ENCODE measurements at places on chromosomes 2 and 18.

GRCh38 chr18:76859474-76860339, 37.4 kb downstream of the ZNF236 start:
- DNase-seq = no peak

DNA sequence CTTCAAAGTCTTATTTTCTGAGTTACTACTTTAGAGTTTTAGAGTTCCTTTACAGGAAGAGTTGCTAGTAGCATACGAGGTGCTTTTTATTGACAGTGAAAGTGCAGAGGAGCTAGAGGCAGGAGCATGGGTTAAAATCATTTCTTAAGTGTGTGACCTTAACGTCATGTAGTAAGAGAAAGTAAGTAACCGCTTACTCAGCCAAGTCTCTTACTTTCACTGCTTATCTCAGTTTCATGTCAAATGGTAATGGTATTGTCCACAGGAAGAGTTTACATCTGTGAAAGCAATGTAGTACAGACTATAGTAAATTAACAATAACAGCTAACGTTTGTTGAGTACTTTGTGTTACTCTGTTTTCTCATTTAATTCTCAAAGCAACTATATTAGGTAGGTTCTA, 12.6 kb downstream of the NDUFAF7 start:
- DNase-seq = no peak

DNA sequence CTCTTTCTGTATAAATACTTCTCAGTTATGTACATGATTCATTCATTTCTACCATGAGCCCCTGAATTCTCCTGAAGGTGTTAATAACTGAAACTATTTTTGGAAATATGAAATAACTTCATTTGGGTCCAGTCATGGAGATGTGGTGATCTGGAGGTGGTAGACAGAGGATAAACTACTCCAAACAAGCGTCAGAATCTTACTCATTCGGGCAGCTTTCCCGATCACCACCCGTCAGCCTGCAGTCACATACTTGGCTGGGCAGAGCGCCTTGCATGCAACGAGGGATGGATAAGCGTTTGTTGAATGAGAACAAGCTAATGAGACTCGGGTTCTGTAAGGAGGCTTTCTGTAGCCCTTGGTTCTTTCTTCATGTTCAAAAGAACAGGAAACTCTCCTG, 222.7 kb downstream of the CD226 start:
- DNase-seq = no peak

- DNase-seq = no peak
These were observed 565.7 kb downstream of the SLC4A3 start for GRCh38 chr2:220192994-220193753.

DNA sequence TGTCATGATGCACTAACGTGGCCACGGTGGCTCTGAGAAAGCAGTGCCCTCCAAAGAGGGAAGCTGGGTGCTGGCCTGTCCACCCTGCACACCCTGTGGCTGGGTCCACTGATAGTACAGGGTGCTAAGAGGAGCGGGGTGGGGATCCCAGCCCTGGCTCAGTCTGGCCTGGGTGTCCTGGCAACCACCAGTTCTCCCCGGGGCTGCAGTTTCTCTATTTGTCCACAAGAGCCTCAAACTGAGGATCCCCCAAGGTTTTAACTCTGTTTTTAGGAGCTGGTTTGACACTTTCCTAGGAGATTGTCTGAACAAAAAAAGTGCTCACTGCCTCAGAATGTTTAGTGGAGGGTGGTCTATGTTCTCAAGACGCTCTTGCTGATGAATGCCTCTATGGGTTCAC, 29.0 kb downstream of the EDAR start:
- no peak for DNase-seq

DNA sequence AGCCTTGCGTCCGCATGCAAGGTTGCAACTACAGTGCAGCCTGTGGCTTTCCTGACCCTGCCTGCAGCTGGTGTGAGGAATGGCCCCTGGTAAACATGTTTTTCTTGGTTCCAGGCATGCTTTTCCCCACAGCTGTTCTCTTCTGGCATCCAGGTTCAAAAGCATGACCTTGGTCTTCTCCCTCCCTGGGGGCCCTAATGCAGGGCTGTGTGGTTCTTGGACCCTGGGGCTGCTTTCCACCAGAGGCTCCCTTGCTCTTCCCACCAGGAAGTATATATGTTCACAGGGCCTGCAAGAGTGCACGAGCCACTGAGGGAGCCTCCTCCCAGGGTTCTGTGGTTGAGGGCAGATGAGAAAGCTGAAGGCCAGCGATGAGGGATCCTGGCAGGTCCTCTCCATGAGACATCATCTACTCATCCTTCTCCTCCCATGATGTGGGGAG, 125.9 kb downstream of the BCL2L11 start:
- DNase-seq = no peak

- DNase-seq = no peak
These were observed 61.7 kb upstream of the IL1R2 start for GRCh38 chr2:101930019-101930418.

- no peak for DNase-seq
These were observed 26.3 kb downstream of the IRS1 start for GRCh38 chr2:226773291-226773690.

DNA sequence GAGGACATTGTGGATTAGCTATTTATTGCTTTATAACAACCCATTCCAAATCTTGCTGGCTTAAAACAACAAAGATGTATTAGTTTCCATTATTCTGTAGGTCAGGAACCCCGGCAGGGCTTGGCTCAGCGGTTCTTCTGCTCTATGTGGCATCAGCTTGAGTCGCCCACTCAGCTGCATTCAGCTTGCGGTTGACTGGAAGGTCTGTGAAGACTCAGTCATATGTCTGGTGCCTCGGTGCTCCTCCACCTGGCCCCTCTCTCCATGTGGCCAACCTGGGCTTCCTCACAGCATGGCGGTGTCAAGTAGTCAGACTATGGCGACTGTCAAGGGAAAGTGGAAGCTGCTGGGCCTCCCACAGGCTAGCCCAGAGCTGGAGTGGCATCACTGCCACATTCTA, 48.6 kb downstream of the EMILIN2 start:
- DNase-seq = no peak

DNA sequence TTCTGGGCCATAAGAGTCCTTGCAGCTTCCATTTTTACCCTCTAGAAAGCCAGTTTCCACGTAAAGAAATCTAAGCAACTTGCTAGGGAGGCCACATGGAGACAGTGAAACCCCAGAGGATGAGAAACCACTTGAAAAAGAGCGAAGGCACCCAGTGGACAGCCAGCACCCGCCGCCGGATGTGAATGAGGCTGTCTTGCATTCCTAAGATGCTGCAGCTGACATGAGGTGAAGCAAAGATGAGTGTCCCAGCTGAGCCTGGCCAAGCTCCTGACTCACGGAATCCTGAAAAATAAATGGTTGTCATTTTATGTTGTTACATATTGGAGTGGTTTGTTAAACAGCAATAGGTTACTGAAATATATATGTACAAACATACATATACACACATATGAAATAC, 65.9 kb upstream of the STPG4 start:
- no peak for DNase-seq

- DNase-seq = no peak
These were observed 22.1 kb downstream of the KIF1A start for GRCh38 chr2:240797914-240798313.

DNA sequence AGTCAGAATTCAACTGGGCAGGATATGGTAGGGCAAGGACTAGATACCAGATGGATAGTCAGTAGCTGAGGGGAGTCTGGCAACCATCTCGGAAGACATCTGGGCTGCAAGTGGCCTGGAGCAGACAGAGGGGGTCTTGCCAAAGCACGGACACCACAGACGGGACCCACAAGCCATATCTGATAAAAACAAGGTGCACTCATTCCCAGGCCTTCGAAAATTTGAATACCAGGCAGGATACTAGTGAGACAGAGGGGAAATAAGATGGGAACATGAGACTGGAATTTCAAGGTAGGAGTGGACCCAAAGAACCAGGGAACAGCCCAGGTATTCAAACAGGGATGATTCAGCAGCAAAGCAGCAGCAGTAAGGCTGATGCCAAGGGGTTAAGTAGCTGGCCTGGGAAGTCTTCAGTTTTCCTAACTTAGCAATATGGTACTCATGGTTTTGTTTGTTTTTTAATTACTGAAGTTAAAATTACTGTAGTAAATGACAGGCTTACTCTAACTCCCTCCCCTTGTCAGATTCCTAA, 144.9 kb upstream of the NCKAP5 start:
- DNase-seq = no peak

GRCh38 chr18:43271593-43272432, 5.5 kb downstream of the SYT4 start:
- DNase-seq = no peak

- DNase-seq = no peak
These were observed 41.9 kb downstream of the TNFRSF11A start for GRCh38 chr18:62366992-62367391.

- DNase-seq = no peak
These were observed 755.7 kb upstream of the CELF4 start for GRCh38 chr18:38321262-38321661.

- no peak for DNase-seq
These were observed 33.5 kb upstream of the CRIM1 start for GRCh38 chr2:36322108-36322507.

- DNase-seq = no peak
These were observed 58.5 kb downstream of the ATIC start for GRCh38 chr2:215370112-215370965.

DNA sequence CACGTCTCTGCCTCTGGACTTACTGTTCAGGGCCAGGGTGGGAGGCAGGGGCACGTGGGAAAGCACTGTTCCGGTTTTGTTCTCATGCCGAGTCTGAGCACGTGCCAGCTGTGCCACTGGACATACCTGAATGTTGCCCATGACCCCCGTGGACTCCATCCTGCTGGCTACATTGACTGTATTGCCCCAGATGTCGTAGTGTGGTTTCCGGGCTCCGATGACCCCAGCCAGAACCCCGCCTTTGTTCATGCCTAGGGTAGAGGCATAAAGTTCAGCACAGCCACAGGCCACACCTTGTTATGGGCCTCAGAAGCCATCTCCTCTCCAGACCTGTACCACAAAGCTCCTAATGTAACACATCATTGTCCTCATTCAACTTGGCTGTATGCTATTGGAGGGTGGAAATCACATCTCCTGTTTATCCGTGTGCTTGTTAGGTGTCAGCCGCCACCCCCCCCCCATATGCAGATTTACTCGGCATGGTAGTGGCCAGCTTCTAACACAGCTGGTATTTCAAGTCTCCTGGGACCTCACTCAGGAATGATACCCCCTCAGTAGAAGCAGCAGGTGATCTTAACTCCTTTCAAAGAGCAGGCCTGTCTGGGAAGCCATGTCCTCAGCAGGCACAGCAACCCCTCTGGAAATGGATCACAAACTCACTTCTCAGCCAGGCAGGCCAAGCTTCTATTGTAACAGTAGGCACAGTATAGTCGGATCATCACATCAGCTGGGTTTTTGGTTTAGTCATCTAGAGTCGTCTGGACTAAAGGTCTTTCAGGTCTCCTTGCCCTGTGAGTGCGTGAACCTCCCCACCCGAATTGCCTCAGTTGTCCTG, 27.6 kb downstream of the CENPO start:
- DNase-seq = no peak

GRCh38 chr2:154670083-154670482, 28.4 kb upstream of the KCNJ3 start:
- no peak for DNase-seq

GRCh38 chr2:105800036-105800713, 55.5 kb downstream of the NCK2 start:
- DNase-seq = no peak

DNA sequence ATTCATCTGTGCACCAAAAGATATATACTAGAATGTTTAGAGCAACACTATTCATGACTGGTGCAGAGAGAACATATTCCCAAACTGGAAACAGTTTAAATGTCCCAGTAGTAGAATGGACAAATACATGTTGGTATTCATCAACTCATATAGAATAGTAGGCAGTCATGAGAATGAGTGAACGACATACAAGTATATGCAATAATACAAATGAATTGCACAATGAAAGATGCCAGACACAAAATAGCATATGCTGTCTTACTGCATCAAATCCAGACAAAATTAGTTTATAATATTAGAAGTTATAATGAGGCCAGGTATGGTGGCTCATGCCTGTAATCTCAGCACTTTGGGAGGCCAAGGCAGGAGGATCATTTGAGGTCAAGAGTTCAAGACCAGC, 8.3 kb upstream of the PRKAG3 start:
- DNase-seq = no peak

DNA sequence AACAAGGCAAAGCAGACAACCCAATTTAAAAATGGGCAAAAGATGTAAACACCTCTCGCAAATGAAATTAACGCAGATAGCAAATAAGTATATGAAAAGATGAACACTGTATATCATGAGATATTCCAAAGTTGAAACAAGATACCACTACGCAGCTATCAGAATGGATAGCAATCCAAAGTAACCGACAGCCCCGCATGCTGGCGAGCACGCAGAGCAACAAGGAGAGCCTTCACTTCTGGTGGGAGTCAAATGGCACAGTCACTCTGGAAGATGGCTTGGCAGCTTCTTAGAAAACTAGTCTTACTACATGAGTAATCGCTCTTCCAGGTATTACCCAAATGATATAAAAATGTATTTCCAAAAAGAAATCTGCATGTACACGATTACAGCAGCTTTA, 1.4 kb downstream of the NDUFA10 start:
- DNase-seq = no peak

- DNase-seq = no peak
These were observed 158.3 kb upstream of the WDSUB1 start for GRCh38 chr2:159444754-159445153.

- no peak for DNase-seq
These were observed 17.4 kb upstream of the NEMP2 start for GRCh38 chr2:190551928-190552327.

DNA sequence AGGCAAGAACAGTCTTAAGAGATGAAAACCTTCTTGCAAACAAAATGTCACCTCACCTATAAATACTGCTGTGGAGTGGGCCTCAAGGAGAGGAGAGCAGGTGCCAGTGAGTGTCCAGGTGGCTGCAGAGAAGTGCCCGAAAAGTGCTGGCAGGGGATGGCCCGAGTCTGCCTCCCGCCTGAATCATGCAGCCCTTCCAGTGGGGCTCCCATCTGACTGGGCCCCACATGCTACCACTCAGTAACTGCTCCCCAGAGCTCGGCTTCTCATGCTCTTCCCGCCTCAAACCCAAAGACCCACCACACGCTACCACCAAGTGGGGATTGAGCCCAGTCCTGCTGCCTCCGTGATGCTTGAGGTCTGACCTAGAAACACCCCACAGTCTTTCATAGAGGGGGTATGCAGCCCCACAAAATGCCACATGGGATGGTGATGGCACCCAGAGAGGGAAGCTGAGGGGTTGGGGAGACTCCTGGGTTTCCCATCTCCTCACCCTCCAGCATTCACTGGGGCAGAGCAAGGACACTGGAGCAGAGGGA, 7.4 kb downstream of the HS6ST1 start:
- DNase-seq = no peak

GRCh38 chr18:79577451-79578395, 101.9 kb upstream of the CTDP1 start:
- no peak for DNase-seq

DNA sequence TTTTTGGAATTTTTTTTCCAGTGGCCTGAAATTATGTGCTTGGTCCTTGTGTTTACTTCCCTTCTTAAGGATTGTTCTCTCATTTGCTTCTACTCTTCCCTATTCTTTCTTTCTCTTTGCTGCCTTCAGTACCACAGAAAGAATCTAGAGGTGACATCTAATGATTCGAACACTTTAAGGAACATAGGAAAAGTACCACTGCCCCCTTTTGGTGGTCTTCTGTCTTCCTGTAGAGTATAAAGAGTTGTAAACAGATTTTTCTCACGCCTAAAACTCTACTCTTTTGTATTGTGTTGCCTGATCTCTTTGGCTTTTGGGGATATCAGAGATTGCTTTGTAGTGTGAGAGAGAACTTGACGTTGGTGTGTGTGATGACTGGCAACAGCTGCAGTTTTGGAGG, 7.0 kb upstream of the SCTR start:
- DNase-seq = no peak

All from stimulated activated CD4-positive, alpha-beta T cell treated with anti-CD3 and anti-CD28 coated beads, TNF-alpha, amount 100 ng/mL, for 1 hour (primary cell).